Lower leg skin (tissue), 4 donors: ENCODE measurements at places on chromosomes 4 and X. TPM values are rescaled to one million over a fixed set of nuclear protein-coding genes. Genes with fewer than 3 reads are reported as not detected.

Gene BCOR
- total RNA-seq: 31.5 TPM

DNA sequence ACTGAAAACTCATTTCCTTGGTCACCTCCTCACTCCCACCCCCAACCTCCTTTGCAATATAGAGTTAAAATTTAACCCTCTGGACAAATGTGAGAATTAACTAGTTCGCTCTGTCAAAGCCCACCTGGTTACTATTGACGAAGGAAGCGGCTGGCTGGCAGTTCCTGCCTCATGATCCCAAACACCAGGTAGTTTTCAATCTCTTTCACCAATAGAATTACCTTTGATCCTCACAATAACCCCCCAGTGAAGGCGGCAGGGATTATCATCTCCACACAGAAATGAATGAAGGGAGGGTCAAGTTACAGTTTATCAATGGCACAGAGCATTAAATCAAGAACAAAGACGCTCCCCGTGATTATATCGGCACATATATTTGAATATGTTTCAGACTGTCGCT, 65.7 kb upstream of the TTC29 start:
- DNase-seq: no peak

DNA sequence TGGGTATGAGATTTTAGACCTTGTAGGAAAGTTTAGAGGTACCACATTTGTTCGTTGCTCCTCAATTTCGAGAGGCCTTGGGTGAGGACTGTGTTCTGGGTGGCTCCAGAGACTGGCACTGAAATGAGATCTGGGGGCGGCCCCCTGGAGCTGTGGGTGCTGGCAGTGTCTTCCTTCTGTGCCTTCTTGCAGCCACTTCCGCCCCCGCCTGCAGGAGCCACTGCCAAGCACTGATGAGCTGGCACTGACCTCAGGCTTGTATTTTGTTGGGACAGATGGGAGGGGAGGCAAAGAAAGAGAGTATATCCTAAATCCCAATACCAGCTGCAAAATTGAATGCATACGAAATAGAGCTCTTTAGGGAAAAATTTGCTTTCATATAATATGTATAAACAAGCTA, 64.5 kb upstream of the CLDN34 start:
- no peak for DNase-seq

GRCh38 chr4:24624381-24624780, 40.0 kb upstream of the DHX15 start:
- no peak for DNase-seq

GRCh38 chrX:114619874-114620273, 36.0 kb downstream of the HTR2C start:
- DNase-seq: no peak

- no peak for DNase-seq
Observed at GRCh38 chr4:40909363-40909876, 159.7 kb downstream of the NSUN7 start.

DNA sequence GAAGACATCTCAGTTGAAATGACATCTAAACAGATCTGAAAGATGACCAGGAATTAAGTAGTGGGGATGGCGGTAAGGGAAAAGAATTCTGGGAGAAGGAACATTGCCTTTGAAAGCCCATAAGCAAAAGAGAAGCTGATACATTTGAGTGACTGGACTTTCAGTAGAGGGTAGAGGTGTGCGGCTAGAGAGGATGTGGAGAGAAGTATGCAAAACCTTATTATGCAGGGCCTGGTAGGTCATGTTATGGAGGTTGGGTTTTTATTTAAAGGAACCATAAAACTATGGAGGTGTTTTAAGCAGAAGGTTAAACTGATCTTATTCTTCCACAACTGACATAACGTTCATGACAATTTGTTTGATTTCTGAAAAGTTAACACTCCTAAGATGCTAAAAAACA, 36.3 kb downstream of the RPS6KA3 start:
- DNase-seq: no peak

DNA sequence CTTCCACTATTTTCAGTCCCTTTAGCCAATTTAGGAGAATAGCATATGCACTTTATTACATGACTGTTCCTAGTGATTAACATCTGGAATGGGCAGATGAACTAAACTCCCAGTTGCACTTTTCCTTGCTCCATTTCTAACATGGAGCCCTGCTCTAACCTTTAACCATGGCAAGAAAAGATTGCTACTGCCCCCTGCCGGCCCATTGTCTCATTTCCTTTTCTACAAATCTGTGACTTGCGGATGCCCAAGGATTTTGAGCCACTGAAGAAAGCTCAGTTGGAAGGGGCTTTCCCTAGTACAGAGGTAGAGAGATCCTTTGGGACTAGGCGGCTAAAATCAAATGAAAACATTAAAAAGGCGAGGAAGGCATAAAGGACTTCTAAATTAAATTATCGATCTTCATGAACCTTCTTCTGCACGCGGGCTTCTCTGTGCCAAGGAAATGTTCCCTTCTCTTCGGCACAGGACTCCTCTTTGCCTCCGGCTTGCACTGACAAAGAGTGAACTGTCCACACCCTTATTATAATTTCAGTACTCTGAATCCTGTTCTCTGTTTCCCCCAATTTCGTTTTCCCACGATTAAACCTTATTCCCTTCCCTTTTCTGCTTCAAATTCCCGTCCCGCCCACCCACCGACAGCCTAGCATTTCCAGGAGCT, 577 bp upstream of the GLRA2 start:
- peak; percentile 26 for DNase-seq

- DNase-seq: no peak
Observed at GRCh38 chrX:5681159-5681558, 547.5 kb downstream of the NLGN4X start.

GRCh38 chr4:169593050-169593560, 19.3 kb downstream of the NEK1 start:
- no peak for DNase-seq

DNA sequence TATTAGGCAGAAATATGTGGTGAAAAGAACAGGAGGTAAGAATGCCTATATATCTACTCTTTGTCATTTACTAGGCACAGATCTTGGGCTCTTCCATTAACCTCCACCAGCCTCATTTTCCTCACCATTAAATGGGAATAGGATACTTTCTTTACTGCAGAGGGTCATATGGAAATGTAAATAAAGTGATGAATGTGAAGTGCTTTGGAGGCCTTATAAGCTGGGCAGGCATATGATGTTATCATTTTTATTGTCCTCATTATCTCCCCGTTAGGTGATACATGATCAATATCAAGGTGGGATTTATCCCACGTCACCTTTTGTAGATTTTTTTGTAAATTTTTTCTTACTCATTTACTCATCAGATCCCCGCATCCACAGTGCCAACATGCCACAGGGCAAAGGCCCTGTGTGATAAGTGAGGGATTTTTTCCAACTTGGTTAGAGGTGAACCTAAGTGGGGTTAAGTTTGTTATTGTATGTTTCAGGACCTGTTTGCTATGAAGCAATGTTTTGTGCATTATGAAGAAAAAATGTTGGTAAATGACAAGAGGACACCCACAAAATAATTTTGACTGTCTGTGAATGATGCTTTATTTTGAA, 107.8 kb downstream of the SLC4A4 start:
- no peak for DNase-seq

DNA sequence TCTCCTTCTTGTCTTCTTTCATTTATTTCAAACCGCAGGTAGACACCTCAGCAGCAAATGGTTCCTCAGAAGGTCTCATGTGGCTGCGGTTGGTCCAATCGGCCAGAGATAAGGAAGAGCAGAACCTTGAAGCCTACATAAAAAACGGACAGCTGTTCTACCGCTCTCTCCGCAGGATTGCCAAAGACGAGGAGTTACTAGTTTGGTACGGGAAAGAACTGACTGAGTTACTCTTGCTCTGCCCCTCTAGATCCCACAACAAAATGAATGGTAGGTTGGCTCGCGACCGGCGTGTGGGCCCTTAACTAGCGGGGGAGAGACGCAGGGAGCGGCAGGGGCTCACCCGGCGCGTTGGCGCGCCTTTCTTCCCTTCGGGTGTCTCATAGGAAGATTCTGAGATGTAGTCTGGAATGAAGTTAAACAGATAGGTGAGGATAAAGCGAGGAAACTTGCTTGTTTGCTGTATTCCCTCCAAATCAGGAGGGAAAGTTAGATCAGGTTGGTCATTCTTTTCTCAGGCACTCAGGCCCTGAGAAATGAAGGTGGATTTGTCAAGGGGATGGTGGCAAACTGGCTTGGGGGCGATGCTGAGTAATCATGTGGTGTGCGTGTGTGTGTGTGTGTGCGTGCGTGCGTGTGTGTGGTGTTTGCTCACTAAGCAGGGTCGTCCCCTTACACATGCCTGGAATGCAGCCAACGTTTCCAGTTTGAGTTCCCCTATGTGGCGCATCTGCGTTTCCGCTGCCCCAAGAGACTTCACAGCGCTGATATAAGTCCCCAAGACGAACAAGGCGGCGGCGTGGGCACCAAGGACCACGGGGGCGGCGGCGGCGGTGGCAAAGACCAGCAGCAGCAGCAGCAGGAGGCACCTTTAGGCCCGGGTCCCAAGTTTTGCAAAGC, 4.2 kb downstream of the PRDM8 start:
- DNase-seq: no peak

Gene AFAP1
- total RNA-seq: 8.2 TPM

DNA sequence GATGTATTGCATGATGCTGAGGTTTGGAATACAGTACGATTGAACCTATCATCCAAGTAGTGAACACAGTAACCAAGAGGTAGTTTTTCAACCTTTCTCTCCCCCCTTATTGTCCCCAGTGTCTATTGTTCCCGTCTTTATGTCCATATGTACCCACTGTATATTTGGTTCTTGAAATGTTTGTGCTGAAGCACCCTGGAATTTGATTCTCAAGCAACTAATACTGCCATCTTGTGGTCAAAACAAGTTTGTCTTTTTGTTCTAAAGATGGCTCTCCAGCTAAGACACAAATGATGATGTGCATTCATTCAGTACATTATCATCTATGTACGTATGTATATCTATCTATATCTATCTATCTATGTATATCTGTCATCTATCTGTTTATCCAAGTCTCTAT, 33.5 kb upstream of the DCX start:
- no peak for DNase-seq

DNA sequence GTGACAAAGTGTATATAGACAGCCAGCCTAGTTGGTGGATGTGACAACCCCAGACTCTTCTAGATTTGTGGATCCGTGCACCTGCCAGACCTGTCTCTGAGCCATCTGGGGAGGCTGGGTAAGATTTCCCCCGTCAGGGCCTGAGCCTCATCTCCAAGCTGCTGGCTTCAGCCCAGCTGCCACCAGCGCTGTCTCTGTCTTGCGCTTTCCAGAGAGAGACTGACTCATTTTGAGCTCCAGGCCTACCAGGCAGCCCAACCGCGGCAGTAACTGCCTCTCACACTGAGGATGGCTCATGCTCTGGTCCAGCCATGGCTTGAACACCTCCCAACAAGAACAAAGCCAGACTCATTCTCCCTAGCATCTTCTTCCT, 26.4 kb downstream of the NOP14 start:
- no peak for DNase-seq

GRCh38 chr4:1567808-1568581, 116.1 kb downstream of the FAM53A start:
- no peak for DNase-seq

DNA sequence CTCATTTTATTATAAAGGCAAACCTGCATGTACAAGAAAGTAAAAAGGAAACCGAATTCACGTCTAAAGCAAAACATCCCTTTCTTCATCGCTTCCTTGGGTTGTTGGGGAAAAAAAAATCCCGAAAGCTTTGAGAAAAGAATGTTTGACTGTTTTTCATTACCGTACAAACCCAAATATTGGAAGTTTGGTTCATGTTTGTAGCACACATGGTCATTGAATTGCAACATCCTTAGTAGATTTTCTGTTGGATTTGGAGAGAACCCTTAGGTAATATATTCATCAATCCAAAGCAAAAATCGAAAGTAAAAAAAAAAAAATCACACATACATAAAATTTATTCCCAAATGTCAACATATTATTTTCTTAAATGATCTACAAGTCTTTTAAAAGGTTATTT, 420.3 kb downstream of the MAPK10 start:
- DNase-seq: no peak

DNA sequence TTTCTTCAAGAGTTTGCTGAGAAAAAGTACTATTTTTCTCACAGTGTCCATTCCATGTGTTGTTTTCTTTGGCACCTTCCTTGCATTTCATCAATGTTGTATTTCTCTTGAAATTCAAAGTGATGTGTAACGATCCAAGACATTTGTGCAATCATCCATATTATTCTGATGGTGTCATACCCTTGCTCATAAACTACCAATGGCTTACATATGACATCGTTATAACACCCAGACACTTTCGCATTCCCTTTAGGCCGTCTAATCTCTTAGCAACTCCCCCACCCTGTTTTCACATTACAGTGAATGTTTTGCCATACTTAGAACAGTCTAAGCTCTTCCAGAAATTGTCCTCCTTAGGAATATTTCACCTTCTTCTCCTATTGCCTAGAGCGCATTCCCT, 1779.0 kb downstream of the PCDH7 start:
- DNase-seq: no peak

DNA sequence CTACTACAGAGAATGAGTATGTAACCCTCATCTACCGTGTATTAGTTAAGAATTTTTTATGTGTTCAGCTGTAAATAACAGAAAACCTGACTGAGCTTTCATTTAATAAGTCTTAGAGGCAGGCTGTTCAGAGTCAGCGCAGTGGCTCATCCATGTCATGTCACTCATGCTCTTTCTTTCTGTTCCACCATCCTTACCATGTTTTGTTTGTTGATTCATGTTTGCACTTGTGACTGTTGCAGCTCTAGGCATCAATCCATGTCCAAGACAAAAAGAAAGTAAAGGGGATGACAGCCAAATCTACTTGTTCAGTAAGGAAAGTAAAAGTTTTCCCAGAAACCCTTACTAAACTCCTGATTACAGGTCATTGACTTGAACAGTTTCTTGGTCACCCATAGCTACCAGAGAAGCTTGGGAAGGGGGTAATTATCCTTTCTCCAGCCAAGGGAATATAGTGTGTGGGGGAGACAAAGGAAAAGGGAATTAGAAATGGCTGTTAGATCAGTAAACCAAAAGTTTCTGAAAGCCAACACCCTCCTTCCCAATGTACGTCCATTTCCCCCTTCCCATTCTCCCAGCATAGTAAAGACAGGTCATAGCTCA, 9.0 kb downstream of the ART3 start:
- DNase-seq: no peak

GRCh38 chr4:80035336-80035735, 37.7 kb downstream of the ANTXR2 start:
- no peak for DNase-seq

Gene KLHL4
- not detected for total RNA-seq

DNA sequence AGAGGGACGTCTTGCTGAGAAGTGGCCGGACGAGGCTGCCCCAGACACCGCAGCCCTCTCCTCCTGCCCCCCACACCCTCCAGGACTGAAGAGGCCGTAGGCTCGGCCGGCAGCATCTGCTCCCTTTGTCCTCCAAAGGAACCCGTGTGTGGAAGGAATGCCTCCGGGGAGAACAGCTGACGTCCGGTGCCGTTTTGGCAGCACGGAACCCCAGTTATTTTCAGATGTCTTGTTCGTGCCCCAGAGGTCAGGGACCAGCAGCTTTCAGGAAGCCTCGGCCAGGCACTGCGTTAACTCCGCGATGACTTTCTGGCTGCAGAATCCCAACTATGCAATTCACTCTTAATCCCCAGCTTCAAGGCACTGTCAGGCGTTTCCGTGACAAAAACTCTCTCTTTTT, 10.9 kb upstream of the PPP2R3B start:
- DNase-seq: no peak

- no peak for DNase-seq
Observed at GRCh38 chr4:125750399-125750798, 435.6 kb downstream of the FAT4 start.

Gene FRMPD3
- total RNA-seq: 0.05 TPM
